ENCODE measurements at places on chromosomes 2 and 18.

DNA sequence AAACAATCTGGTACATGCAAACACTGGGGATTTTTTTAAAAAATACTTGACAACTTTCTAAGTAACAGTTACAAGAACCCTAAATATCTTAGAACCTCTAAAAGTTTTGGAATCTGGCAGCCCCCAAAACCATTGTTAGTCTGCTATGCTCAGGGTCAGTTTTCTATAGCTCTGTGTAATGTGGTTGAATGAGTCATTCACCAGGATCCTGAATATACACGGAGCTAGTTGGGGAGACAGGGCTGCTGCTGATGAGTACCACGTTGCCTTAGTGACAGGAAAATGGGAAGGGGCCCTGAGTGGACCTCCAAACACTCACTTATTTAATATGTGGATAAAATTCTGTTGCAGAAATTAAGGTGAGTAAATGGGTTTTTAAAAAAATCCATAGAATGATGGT lies 36.9 kb upstream of the TANC1 start:
- peak; percentile 54 for DNase-seq

DNA sequence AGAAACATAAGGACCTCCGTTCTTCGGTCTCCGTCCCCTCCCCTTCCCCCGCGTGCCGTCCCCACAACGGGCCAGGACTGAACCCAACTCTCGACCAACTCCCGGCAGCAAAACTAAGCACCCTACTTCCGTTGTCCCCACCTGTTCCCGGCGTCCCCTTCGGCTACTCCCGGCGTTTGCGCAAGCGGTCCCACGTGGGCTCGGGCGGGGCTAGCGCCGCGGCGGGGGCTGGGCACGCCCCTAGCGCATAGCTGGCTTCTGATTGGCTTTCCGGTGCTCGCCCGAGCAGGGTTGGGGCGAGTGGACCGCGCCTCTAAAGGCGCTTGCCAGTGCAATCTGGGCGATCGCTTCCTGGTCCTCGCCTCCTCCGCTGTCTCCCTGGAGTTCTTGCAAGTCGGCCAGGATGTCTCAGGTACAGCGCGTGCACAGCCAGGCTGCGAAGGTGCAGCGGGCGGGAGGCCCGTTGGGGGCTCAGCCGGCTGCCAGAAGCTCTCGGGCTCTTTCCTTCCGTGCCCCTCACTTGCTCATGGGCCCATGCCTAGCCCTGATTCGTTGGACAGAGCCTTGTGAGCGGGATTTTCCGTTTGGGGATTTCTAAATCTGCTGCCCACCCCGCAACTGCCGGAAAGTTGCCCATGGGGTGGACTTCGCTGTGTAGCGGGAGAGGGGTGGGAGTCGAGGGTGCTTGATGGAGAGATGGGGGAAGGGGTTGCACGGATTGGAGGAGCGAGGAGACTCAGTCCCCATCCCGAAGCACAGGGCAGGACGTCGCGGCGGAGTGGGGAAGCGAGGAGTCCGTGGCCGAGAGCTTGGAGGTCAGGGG lies at the start of the genes C2orf76 and DBI:
Gene C2orf76, minus strand, starts transcription at position 186 of the 823 bp plus-strand sequence. CDS start 26,875 bp downstream, outside the sequence.
Gene DBI, plus strand, starts transcription at position 329 of the 823 bp plus-strand sequence. Its CDS starts 75 bp downstream, at position 404.
- peak; percentile 99 for DNase-seq

GRCh38 chr18:12497839-12498238 lies 90.1 kb downstream of the PRELID3A start:
- no peak for DNase-seq

- no peak for DNase-seq
These were observed 146.4 kb downstream of the RIF1 start for GRCh38 chr2:151556121-151556520.

DNA sequence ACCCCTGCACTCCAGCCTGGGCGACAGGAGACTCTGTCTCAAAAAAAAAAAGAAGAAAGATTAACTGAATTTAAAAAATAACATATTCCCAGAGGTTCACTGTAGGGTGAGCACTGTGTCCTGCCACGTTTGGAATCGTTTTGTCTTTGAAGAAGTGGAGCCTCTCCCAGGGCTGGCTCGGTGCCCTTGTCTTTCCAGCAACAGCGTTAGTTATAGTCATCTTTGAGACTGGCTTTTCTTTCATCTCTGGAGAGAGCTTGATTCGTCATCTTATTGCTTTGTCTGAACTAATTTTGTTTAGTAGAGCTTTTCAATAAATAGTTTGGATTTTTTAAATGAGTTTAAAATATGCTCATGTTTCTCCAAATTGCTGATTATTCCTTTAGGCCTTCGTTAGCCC lies 50.5 kb downstream of the IMPA2 start:
- DNase-seq = peak; percentile 66

- peak; percentile 58 for DNase-seq
These were observed 1.2 kb upstream of the GPR39 start for GRCh38 chr2:132415256-132415914.

DNA sequence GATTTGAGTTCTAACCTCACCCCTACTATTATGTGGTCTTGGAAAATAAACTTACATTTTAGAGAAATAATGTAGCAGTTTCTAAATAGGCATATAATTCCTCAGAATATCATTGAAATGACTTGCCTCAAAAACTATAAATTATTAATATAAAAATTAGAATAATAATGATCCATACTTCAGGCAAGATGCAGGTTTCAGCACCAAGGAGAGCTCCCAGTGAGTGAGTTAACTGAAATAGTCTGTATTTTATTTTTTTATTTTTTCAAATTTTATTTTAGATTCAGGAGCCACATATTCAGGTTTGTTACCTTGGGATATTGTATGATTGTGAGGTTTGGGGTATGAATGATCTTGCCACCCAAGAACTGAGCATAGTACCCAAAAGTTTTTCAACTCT lies 472.2 kb upstream of the DCC start:
- DNase-seq = peak; percentile 37

DNA sequence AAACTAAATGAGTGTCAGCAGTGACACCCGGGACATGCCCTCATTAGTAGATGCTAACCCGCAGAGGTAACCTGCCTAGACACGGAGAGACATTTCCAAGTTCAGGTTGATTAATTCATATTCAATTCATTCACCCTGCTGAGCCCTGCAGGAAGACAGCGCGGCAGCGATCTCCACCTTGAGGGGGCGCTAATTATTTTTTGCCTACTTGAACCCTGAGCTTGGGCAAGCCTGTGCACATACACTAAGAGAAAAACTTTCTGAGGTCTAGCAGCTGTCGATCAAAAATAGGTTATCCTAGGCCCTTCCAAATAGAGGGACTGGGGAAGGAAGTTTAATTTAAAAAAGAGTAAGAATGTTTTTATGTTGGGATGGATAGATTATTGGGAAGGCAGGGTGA lies 1.3 kb upstream of the LYPD6 start:
- DNase-seq = peak; percentile 29

DNA sequence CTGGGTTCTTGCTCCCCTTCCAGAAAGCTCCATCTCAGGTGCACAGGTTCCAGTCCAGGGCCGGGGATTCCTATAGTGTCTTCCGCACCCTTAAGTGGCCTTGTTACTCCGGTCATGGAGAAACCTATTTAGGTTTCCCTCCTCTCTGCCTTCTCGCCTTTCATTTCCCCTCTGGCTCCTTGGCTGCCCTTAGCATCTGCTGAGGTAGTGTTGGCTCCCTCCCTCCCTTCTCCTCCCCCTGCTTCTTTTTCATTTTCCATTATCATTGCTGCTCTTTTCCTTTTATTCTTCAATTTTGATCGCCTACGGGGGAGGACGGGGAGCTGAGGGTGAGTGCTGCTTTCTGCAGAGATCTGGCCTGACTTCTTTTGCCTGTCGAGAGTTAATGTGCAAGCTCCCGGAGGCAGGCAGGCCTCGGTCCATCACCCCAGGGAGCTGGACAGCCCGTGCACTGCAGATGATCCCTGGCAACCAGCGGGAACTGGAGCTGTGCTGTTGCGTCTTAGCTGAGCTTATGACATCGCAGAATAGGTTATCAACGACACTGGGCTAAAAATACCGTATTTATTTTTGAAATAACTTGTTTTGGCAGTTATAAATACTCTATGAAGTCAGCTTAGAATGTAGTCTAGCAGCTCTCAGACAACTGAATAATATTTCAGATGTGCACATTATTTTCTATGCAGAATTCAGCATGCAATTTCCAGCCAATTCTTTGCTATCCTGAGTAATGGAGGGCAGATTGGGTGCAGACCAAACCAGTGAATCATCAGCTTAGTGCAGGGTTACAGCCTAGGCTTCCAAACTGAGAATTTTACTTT lies 141.9 kb downstream of the SLC4A3 start:
- DNase-seq = peak; percentile 23

- DNase-seq = no peak
These were observed 126.3 kb upstream of the BCL2L11 start for GRCh38 chr2:110994250-110994961.

Measured in epithelial cell of esophagus (primary cell).